ENCODE measurements at places on chromosomes 2 and 18.

- no peak for DNase-seq
These were observed 20.7 kb downstream of the USP34 start for GRCh38 chr2:61450144-61450543.

GRCh38 chr2:109030870-109031475 lies 42.0 kb upstream of the EDAR start:
- DNase-seq: no peak

DNA sequence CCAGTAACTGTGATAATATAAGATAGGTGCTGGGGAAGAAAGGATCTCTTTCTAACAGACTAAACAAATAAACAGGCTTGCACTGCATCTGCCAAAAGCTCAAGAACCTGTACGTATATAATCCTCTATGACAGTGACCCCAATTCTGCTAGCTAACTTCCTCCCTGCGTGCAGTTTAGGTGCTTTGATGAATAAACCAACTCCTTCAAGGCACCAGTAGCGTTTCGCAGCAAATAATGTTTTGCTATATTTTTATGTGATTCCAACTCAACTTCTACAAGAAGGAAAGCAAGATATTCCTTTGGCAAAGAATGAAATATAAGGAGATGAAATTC lies 135.5 kb upstream of the CHAC2 start:
- DNase-seq: no peak

- no peak for DNase-seq
These were observed 20.6 kb downstream of the IL1F10 start for GRCh38 chr2:113088213-113088992.

GRCh38 chr2:168992026-168992425 lies 39.1 kb downstream of the ABCB11 start:
- DNase-seq: no peak

GRCh38 chr2:239103125-239104098 lies 255.5 kb downstream of the TWIST2 start:
- DNase-seq: no peak

- no peak for DNase-seq
These were observed 95.5 kb downstream of the MTCL1 start for GRCh38 chr18:8800876-8801262.

GRCh38 chr2:43763091-43763490 lies 10.7 kb upstream of the DYNC2LI1 start:
- DNase-seq: no peak

DNA sequence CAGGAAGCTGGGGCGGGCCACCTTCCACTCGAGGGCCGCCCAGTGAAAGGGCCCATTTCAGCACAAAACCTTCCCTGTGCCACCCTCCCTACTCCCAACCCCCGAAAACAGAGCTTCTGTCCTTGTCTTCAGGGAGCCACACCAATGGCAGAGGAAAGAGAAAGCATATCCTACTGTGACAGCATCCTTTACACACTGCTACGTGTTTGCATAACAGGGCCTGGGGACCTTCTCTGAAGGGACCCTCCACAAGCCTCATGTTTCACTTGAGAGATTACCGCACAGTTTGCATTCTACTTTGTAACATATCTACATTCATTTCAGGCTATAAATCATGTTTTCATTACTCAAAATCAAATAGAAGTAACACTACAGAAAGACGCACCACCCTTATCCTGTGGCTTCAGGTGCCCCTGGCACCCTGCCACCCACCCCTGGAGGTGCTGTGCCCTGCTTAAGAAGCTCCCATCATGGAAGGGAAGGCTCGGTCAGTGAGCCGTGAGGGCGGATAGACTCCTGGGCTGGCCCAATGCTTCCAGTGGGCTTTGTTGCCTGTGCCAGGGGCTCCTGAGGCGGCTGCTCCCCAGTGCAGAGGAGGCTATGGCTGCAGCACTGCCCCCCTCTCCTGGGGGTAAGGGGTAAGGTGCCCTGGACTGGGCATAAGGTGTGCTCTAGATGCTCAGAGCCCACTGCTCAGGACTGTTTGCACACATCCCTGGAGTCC lies 52.0 kb downstream of the EIPR1 start:
- no peak for DNase-seq

All from stimulated activated CD4-positive, alpha-beta T cell treated with anti-CD3 and anti-CD28 coated beads, Interleukin-15, amount 100 ng/mL, for 1 hour (primary cell).